ENCODE measurements at places on chromosomes 6 and 20.
A peak's percentile ranks its signal among the peaks of the same experiment; 100 is the strongest.

DNA sequence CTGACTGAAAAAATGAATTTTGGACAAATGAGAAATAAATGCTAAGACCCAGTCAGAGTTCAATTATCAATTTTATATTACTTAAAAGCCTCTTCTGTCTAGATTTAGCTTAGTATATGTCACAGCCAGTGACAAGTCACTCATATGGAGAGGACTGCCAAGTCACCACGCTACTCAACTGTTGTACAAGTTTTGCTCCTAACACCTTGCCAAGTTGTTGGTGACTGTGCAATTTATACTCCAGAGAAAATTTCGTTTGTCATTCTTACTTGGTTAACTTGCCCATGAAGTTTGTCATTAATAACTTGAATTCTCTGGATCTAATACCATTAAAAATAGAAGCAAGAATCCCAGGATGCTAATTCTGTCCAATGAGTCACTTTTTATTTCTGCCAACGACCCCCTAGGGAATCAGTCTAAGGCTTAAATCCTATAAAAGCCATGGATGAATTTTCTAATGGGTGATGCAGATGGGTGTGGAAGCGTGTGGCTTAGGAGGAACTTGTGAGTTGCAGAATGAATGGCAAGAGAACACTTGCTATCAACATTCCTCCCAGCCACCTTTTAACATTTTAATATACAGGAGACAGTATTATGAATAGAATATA is 30.4 kb upstream of the FBXO30 start:
- DNase-seq = no peak

- DNase-seq = no peak
Observed at GRCh38 chr6:138382498-138383265, 5.0 kb downstream of the SMIM28 start.

GRCh38 chr6:156053626-156054025 is 598.0 kb upstream of the NOX3 start:
- no peak for DNase-seq

DNA sequence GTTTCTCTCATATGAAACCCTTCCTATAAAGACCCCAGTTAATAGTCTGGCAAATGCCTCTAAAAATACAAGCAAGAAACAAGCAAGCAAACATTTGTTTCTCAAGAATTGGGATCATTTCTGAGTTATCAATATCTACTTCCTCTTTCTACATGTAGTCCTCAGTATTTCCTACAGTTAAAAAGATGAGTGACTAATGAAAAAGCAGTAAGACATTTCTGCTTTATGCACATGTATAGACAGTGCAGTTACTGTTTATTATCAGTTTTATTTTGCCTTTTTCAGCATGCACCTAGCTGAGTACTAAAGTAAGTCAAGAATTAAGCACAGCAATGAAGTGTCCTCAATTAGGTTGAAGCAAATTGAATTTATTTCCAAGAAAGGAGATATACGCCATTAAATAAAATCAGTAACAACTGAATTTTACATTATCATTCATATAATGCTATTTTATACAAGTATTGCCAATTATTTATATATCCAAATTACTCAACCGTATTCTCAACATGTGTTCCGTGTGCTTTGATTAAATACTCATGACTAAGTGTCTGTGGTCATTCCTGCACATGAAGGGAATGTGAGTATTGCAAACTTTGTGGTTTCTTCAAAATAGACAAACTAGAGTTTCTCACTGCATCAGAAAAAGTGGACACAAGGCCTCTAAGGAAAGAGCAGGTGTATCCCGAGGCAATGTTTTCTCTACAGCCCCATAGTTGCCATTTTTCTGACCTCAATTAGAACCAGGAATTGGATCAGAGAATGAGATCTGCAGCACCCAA is 159.3 kb upstream of the MARCKS start:
- DNase-seq = no peak

DNA sequence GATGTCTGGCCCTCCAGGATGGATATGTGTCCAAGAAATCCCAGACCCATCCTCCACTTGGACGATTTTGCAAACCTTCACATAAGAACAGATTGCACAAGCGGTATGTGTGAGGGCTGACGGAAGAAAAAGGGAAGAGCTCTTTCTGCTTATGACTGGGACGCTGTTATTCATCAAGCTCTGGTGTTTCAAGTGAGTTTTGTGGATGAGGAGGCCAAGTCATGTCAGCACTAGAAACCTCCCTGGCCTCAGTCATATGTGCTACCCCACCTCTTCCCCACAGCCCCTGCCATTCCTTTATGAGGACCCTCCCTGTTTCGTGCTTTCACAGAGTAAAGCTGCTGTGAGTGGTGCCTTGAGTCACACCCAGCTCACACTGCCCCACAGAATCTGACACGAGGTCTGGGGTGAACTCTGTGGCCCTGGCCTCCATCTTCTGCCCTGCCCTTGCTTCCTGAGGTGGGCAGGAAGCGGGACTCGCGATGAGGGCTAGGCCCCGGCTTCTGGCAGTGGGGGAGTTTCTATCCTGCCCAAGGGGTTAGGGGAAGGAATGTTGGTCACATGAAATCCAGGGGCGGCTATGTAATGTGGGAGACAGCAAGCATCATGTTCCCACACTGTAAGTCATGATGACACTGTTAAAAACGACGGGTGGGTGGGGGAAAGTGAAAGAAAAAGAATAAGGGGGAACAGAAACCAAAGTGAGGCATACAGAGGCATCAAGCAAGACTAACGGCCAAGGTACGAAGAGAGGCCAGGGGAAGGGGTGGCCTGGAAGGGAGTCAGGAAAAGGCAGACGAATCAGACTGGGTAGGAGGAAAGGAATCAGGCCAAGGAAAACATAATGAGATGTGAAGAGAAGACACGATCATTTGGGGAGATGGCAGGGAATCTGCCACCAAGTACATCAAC is 78.1 kb downstream of the PRDM1 start:
- peak; percentile 62 for DNase-seq

- DNase-seq = no peak
Observed at GRCh38 chr6:33367009-33367714, 24.5 kb upstream of the KIFC1 start.

DNA sequence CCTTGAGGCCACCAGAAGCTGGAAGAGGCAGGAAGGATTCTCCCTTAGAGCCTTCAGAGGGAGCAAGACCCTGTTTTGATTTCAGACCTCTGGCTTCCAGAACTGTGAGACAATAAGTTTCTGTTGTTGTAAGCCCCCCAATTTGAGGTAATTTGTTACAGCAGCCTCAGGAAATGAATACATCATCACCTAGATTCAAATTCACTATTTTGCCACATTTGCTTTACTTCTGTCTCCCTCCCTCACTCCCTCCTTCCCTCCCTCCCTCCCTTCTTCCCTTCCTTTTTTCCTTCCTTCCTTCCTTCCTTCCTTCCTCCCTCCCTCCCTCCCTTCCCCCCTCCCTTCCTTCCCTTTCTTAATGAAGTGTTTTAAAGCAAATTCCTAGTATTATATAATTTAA is 58.1 kb upstream of the KIF13A start:
- no peak for DNase-seq

- no peak for DNase-seq
Observed at GRCh38 chr6:167247814-167248595, 43.1 kb upstream of the UNC93A start.

Data from naive B cell (primary cell).